CD8-positive, alpha-beta memory T cell (primary cell): ENCODE measurements at places on chromosomes 16 and 17. TPM values are rescaled to one million over a fixed set of nuclear protein-coding genes. Genes with fewer than 3 reads are reported as not detected.

GRCh38 chr17:59838052-59838916 is 54.5 kb downstream of the TUBD1 start:
- peak overlapping the region; percentile 85 for H3K4me3 ChIP-seq
- no peaks in the 10 kb centered on the region for H3K27me3 ChIP-seq
- H3K36me3 ChIP-seq, result no peaks in the 10 kb centered on the region
- peak overlapping the region; percentile 95 for H3K27ac ChIP-seq

DNA sequence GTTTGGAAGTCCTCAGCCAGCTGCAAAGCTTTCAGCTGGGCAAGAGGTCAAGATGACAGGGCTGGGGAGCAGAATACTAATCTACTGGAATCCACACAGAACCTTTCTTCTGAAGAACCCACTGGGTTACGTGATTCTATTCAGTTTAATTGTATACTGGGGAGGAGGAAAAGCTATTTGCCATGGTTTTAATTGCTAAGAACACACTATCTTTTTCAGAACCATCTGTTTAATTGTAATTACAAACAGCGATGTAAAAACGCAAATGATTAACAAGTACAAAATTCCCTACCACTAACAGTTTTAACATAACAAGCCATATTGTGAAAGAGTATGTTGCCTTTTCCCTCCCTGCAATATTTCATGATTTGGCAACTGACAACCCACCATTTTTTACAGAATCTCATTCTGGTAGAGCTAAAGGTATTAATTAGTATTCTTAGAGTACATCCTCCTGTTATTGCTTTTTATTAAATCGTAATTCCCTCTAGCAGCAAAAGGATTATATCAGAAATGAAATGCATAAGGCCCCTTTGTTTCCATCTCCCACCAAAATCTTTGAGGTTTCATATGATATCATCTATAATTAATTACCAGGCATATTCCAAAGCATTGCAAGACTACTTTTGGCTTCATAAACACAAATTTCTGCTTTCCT is 12.1 kb downstream of the HYDIN start:
- H3K4me3 ChIP-seq, result no peak overlapping the region
- H3K27me3 ChIP-seq, result no peaks in the 10 kb centered on the region
- DNase-seq, result no peak
- no peak overlapping the region for H3K27ac ChIP-seq
- no peaks in the 10 kb centered on the region for H3K4me1 ChIP-seq

GRCh38 chr17:10805911-10806310 is 2.0 kb upstream of the TMEM238L start:
- no peak for DNase-seq
- H3K27me3 ChIP-seq, result no peaks in the 10 kb centered on the region
- H3K27ac ChIP-seq, result no peak overlapping the region
- no peaks in the 10 kb centered on the region for H3K4me1 ChIP-seq

DNA sequence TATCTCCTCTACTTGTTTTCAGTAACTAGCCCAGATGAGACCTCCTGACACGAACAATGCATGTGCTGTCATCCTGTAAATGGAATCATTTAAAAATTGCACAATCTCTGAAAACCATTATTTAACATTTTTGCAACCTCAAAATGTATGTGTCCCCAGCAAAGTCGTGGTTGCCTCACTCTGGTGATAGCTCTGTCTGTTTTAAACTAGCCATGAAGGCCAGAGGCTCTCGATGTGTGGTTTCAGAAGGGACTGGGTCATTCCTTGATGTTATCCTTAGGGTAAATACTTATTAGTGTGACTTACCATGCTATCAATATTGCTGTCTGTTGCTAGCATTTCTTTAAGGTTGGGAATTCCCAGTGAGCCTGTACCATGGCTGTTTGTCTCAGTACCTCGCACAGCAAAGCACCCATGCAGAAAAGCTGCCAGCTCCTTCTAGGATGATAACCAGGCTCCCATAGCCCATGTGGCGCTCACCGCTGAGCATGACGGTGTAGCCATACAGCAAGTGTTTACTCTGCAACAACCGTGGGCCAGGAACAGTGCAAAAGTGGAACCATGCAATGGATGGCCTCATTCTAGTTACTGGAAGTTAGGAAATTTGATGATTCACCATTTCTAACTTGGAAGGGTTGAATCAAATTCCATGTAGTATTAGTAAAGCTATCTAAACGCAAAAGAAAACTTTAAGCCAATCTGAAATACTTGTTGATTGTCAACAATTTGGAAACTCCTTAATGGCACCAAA is 2.9 kb upstream of the PGS1 start:
- no peaks in the 10 kb centered on the region for H3K27me3 ChIP-seq
- H3K4me3 ChIP-seq, result no peak overlapping the region
- DNase-seq, result no peak
- H3K27ac ChIP-seq, result no peak overlapping the region
- H3K4me1 ChIP-seq, result peaks cover 21% of the 10 kb centered on the region
- no peaks in the 10 kb centered on the region for H3K36me3 ChIP-seq

The NPIPA2 gene
- 1.4 TPM for total RNA-seq

GRCh38 chr16:5056352-5056751 is 9.4 kb downstream of the C16orf89 start:
- DNase-seq, result no peak
- no peaks in the 10 kb centered on the region for H3K36me3 ChIP-seq
- no peaks in the 10 kb centered on the region for H3K4me1 ChIP-seq

The GLIS2 gene
- 0.26 TPM for total RNA-seq

DNA sequence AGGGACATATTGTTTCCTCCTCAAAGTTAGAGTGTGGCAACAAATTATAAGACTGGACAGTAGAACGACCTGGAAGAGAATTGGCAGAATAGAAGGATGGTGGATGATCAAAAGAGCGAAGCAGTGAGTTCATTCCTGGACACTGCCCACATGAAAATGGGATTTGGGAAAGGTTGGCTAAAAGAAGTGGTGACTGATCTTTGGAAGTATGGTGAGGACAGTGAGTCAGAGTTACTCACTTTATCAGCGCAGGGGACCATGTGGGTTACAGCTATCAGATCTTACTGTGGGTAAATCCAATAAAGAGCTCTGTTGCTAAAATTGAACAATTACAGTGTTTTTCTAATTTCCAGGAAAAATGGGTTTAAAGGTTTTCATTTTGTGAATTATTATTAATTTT is 2.7 kb upstream of the TANC2 start:
- H3K4me3 ChIP-seq, result no peak overlapping the region
- no peaks in the 10 kb centered on the region for H3K27me3 ChIP-seq
- peaks cover 18% of the 10 kb centered on the region for H3K4me1 ChIP-seq
- DNase-seq, result no peak

DNA sequence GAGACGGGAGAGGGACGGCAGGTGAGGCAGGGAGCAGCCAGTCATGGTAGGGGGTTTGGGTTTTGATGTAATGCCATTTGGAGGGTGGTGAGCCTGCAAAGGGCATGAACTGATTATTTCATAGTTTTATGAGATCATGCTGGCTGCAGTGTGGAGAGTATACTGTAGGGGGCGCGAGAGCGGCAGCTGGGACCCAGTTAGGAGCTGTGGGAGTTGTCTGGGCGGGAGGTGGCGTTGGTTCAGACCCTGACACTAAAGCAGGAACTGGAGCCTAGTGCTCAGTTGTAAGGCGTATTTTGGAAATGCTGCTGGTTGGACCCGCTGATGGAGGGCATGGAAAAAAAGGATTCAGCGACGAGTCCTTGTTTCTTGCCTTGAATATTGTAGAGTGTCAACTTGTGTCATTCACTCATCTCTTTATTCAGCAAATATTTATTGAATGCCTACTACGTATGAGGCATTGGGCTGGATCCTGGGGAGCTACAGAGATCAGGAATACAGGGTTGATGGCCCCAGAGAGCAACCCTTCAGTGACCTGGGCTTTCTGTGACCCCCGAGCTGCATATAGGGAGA is 23.7 kb upstream of the KDM8 start:
- peak; percentile 77 for DNase-seq
- H3K27ac ChIP-seq, result no peak overlapping the region
- peaks cover 23% of the 10 kb centered on the region for H3K4me1 ChIP-seq
- no peak overlapping the region for H3K4me3 ChIP-seq
- H3K36me3 ChIP-seq, result no peaks in the 10 kb centered on the region

- no peaks in the 10 kb centered on the region for H3K27me3 ChIP-seq
- H3K4me1 ChIP-seq, result no peaks in the 10 kb centered on the region
- peaks cover 38% of the 10 kb centered on the region for H3K36me3 ChIP-seq
- no peak overlapping the region for H3K4me3 ChIP-seq
Measured at GRCh38 chr17:48187872-48188608, 80.5 kb downstream of the SNX11 start.
